ENCODE measurements at places on chromosomes 1 and 21. TPM values are rescaled to one million over a fixed set of nuclear protein-coding genes. Genes with fewer than 3 reads are reported as not detected.

SPRR2D gene
- not detected for total RNA-seq

MX2 gene
- total RNA-seq, result 4.2 TPM

LUZP1 gene
- 16.3 TPM for total RNA-seq

NHLH1 gene
- total RNA-seq, result not detected

VASH2 gene
- total RNA-seq, result not detected

PPIAL4G gene
- total RNA-seq, result not detected

CFAP107 gene
- total RNA-seq, result not detected

OXCT2 gene
- 1.7 TPM for total RNA-seq

ABCG1 gene
- 5.2 TPM for total RNA-seq

NCSTN gene
- total RNA-seq, result 75.0 TPM

FCGR3A gene
- not detected for total RNA-seq

APOBEC4 gene
- not detected for total RNA-seq

DCST2 gene
- total RNA-seq, result not detected

NDUFV3 gene
- 63.1 TPM for total RNA-seq

MRPS21 gene
- 42.0 TPM for total RNA-seq

UBL4B gene
- not detected for total RNA-seq

ASCL5 gene
- total RNA-seq, result under 0.01 TPM

LRRIQ3 gene
- 1.4 TPM for total RNA-seq

FAM110D gene
- total RNA-seq, result under 0.01 TPM

NIT1 gene
- total RNA-seq, result 22.0 TPM

MANEAL gene
- total RNA-seq, result 0.38 TPM

FNDC5 gene
- 0.85 TPM for total RNA-seq

PIGC gene
- 14.4 TPM for total RNA-seq

ACTL8 gene
- total RNA-seq, result not detected

EPHB2 gene
- total RNA-seq, result 2.3 TPM

NPHS2 gene
- total RNA-seq, result not detected

RIMS3 gene
- 0.85 TPM for total RNA-seq

WDR47 gene
- total RNA-seq, result 16.6 TPM

ADIPOR1 gene
- 131 TPM for total RNA-seq

ITLN2 gene
- 1.4 TPM for total RNA-seq

C1orf105 gene
- not detected for total RNA-seq

CRP gene
- not detected for total RNA-seq

TNNT2 gene
- not detected for total RNA-seq

CAPN8 gene
- 0.28 TPM for total RNA-seq

SIM2 gene
- total RNA-seq, result 5.4 TPM

ANGPTL1 gene
- 4.6 TPM for total RNA-seq

ADGRB2 gene
- total RNA-seq, result 8.2 TPM

S100A8 gene
- not detected for total RNA-seq

S100A3 gene
- total RNA-seq, result 2.8 TPM

SELP gene
- total RNA-seq, result 1.4 TPM

NBPF10 gene
- total RNA-seq, result 3.1 TPM

LCK gene
- not detected for total RNA-seq

UBE2U gene
- total RNA-seq, result not detected

MED8 gene
- 57.2 TPM for total RNA-seq

FCRL4 gene
- total RNA-seq, result not detected

KRTAP20-1 gene
- total RNA-seq, result not detected

SH2D1B gene
- not detected for total RNA-seq

ETV3L gene
- total RNA-seq, result not detected

C1QA gene
- not detected for total RNA-seq

RNPC3 gene
- 3.1 TPM for total RNA-seq

JAM2 gene
- 2.0 TPM for total RNA-seq

LCA5L gene
- 1.4 TPM for total RNA-seq

EPS8L3 gene
- not detected for total RNA-seq

KCNA3 gene
- 0.28 TPM for total RNA-seq

MSH4 gene
- 0.38 TPM for total RNA-seq

GBP6 gene
- total RNA-seq, result under 0.01 TPM

All from regular cardiac myocyte (primary cell).